Activated T-helper 1 cell treated with Interleukin-2 at 50 U/mL for 16 hours (primary cell): ENCODE measurements at places on chromosomes 6 and 20.

- no peak for DNase-seq
These were observed 250.4 kb downstream of the GMPR start for GRCh38 chr6:16488813-16489212.

DNA sequence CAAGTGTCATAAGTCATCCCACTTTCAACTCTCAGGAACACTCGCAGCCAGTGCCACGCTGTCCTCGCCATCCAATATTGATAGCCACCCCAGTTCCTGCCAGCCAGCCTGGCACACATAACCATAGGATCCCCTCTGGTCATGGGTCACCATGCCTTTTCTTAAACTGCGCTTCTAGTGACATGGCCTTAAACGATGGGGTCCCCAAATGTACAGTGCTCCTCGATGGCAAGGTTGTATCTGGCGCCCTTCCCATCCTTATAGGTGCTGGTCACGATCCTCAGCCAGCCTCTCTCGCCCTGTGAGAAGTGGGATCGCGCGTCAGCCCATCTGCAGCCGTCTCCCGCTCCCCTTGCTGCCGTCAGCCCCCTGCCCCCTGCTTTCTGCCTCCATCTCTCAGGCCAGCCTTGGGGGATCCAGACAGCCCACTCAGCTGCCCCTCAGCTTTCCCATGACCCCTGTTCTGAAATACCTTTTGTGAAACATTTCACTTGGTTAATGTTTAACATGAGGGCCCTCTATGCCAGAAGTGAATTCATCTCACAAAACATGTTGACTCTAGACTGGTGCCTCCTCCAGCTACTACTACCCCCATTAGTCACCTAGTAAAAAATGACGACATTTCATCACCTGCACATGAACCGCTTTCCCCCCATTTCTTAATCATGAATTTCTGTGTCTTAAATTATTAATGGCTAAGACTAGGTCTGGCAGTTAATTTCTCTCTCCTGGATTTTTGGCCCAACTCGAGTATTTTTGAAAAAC lies 11.4 kb downstream of the CTSZ start:
- DNase-seq, result no peak

- no peak for DNase-seq
These were observed 9.6 kb upstream of the BAG2 start for GRCh38 chr6:57162516-57162915.

DNA sequence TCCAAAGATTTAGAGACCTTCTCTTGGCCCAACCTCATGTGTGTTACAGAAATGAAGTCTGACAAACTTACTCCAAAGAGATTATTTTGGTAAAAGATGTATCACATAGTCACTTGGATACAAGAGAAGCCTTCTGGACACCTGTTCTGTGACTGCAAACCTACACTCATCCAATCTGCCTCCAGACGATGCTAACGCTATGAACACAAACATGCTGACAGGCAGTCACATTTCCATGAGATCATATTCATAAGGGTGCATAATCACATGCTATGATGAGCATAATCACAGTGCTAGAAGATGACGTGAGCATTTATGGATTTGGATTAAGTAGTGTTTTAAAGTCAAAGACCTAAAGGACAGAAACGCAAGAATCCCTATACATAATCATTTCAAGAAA lies 340.2 kb downstream of the HACE1 start:
- DNase-seq, result no peak

DNA sequence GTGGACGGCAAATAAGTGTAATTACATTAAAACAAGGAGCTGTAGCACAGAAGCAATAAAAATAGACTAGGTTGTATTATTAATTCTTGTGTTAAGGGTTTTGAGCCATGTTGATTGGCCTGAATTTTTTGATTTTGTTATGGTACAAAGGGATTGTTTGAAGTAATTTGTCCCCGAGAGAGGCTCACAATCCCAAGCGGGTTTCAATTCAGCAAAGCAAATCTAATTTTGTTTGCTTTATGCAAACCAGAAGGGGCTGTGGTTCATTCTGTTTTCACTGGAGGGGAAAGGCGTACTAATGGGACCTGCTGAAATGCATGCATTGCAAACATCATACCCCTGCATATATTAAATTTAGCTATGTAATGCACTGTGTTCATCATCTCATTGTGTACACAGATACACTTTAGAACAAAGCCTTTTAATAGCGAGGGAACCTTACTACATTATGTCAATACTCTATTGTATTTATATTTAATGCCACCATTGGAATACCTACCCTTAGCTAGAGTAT lies 379.5 kb upstream of the POU3F2 start:
- DNase-seq, result no peak

- DNase-seq, result no peak
These were observed 83.0 kb upstream of the GATA5 start for GRCh38 chr20:62558779-62559178.

GRCh38 chr6:38184585-38185080 lies 365.1 kb downstream of the ZFAND3 start:
- no peak for DNase-seq

DNA sequence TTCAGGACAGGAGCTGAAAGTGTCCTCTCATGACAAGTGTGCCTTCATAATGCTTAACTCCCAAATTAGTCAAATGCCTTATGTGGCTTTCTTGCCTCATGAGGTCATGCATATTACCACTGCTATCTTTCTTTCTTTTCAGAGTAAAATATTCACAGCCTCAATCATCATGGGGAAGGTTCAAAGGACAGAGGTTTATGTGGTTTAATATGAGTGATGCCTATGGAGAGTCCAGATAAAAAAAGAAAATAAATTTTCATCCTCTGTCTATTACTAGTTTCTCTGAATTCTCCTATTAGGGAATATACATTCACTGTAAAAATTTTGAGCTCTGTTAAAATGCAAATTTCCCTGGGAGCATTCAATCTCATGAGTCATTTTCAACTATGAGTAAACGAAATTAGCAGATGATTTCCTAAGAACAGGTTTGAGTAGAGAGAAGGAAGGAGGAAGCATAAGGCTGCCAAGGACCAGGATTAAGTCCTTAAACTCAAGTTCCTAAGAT lies 396.9 kb upstream of the ADGRB3 start:
- no peak for DNase-seq

- DNase-seq, result no peak
These were observed 46.0 kb upstream of the BHLHE23 start for GRCh38 chr20:63052571-63053431.

DNA sequence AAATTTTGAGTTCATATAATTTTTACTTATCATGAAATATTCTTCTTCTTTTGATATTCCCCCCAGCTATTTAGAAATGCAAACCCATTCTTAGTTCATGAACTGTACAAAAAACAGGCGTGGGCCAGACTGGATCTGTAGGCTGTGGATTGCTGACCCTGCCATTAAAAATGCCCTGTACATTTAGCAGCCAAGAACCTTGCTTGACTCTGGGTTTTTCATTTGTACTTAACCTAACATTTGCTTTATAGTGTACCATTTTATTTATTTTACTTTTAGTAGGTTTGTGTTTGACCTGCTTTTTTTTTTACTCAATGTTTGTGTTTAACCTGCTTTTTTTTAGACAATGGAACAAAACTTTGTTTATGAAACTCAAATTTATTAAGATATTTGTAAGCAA lies 14.9 kb downstream of the CD109 start:
- no peak for DNase-seq

GRCh38 chr6:134182528-134182927 lies 130.1 kb upstream of the SLC2A12 start:
- no peak for DNase-seq

GRCh38 chr6:111558690-111559187 lies 46.9 kb downstream of the TRAF3IP2 start:
- DNase-seq, result no peak

- DNase-seq, result no peak
These were observed 28.8 kb downstream of the MAP7 start for GRCh38 chr6:136521427-136521826.

DNA sequence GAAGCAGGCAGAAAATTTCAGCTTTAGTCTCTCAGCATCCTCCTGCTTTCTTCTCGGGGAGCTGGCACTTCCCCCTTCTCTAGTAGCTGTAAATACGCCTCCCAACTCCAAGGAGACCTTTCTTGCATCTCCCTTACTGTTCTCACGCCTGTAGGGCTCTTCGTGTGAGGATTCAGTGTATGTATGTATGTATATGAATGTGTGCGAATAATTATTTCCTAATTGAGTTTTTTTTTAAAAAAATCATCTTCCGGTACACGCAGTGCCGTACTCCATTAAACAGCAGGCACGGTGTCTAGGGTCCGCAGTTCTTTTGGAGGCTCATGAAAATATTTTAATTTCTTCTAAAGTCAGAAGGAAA lies 85.4 kb downstream of the HFE start:
- no peak for DNase-seq

- no peak for DNase-seq
These were observed 359.1 kb downstream of the QKI start for GRCh38 chr6:163773646-163774045.

DNA sequence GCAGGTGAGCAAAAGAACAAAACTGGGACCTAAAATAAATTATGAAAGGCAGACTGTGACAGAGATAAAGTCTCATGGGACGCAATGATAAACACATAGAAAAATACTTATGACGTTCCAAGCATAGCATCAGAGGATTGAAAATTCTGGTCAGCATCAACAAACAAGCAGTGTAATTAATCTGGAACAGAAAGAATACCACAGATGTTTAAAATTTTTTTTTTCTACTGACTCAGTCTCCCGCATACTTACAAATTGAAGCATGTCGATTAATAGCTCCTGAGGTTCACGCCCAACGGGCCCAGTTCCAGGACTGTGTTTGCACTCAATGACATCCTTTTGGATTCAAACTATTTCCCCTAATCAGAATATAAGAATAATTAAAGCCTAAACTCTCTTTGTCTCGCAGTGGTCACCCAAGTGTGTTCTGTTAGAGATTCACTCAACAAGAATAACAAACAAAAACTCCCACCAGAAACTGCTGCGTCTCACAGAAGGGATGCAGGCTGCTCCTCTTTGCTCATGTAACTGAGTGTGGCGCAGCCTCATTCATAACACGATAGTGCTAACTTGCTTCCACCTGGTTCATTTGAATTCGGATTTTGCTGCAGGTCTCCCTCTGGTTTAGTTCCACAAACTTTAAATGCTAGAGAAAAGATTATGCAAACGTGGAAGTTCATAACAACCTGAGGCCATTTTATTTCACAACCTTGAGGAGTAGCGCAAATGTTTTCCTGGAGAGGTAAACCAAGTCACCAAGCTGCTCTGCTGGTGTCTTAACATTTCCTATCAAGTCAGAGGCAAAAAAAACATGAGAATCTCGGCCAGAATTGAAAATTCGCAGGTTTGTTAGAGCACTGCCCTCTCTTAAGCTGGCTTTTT lies 69.0 kb upstream of the CITED2 start:
- DNase-seq, result no peak

GRCh38 chr6:151107897-151108427 lies 131.8 kb upstream of the AKAP12 start:
- DNase-seq, result no peak

DNA sequence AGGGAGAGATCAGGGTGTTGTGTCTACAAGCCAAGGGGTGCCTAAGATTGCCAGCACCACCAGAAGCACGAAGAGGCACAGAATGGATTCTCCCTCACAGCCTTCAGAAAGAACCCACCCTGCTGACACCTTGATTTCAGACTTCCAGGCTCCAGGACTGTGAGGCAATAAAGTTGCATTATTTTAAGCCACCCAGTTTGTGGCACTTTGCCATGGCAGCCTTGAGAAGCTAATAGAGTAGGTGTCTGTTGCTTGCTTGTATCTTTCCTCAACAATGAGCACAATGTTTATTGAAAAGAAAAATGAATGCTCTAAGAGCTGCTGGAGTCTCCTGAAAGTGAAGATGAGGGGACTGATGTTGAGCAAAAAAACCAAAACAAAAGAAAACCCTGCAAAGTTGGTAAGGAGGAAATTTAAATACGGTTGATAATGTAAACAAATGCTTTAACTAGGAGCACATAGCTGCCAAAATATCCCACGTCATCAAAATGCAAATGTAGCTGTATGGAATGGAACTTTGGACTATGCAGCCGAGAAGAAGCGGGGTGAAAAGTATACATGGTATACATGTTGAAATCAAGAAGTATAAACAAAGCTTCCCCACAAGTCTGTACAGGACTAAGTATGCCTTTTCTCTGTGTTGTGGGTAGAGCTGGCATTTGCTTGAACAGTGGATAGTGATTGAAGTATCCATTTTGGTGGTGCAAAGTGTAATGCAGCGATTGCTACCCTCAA lies 8.0 kb downstream of the IL20RA start:
- no peak for DNase-seq

GRCh38 chr20:39736434-39737327 lies 774.5 kb downstream of the DHX35 start:
- DNase-seq, result no peak

DNA sequence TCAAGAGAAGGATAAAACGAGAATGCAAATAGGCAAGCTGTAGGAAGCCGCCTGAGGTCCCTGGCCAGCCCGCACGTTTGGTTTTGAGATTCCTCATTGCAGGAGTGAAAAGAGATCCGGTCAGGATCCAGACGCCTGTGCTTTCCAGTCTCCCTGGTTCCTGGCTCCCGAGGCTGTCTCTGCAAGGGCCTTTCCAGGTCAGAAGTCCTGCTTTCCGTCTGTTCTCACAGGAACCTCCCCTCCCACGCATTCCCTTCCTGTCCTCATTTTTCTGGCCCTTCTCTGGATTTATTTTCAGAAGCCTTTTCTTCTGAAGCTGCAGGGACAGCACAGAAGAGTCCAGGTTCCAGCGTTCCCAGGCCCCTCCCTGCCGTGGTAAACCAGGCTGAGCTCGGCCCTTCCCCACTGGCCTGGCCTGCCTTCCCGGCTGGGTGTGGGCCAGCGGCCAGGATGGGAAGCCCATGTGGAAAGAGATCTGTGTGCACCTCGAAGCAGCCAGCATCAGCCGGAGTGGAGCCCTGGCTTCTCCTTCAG lies 54.0 kb downstream of the TMEM242 start:
- DNase-seq, result no peak

DNA sequence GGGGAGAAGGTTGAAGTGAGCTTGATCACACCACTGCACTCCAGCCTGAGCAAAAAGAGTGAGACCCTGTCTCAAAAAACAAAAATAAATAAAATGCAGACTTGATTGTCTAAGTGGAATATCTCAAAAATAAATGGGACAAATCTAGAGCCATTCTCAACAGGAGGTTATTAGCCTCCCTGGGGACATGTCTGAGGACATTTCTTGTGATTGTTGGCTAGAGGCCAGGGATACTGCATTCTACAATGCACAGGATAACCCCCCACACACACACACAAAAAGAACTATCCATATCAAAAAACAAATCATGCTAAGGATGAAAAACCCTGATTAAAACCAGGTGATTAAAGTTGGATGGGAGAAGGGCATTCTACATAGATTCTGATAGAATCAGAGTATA lies 37.5 kb downstream of the FAM217A start:
- DNase-seq, result no peak

GRCh38 chr6:37826188-37826587 lies 6.7 kb downstream of the ZFAND3 start:
- DNase-seq, result no peak
